Memory B cell (primary cell): ENCODE measurements at places on chromosomes 7 and 10.

GRCh38 chr10:45470098-45471012 is 96.3 kb downstream of the ALOX5 start:
- DNase-seq, result peak; percentile 37

GRCh38 chr10:101939008-101939648 is 95.5 kb upstream of the KCNIP2 start:
- DNase-seq, result no peak

DNA sequence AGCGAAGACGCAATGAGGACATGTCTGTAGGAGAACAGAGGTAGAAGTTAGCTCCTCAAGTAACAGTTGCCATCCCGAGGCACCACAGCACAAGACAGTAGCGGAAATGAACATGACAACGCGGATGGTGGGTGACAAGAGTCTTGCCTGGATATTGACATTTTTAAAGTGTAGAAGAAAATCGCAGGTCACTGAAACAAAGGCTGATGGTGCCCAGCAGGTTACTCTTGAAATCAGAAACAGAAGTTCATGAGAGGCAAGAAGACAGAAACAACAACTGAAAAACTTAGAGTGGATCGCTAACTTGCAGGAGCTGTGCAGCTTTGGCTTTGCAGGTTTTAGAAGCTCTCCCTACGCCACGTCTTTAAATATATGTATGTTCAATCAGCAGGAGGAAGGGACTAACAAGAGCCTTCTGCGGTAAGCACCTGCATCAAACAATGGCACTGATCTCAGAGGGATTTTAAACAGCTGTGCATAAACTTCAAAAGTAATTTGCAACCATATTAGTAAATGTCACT is 1.8 kb downstream of the PRKCQ start:
- DNase-seq, result no peak

DNA sequence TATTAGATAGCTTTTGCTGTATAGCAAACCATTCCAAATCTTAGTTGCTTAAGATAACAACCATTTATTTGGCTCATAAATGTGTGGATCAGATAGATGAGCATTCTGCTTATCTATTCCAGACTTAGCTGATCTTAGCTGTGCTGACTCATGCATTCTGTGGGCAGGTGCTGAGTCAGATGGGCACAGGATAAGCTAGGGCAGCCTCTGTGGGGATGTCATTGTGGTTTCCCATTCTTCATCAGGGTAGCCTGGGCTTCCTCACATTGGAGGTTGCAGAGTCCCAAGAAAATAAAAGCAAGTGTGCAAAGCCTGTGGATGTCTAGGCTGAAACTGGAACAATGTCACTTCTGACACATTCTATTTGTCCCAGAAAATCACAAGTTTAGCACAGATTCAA is 917.0 kb downstream of the TYW1 start:
- DNase-seq, result no peak

- no peak for DNase-seq
Observed at GRCh38 chr10:43855667-43856210, 207.1 kb upstream of the ZNF32 start.

- no peak for DNase-seq
Observed at GRCh38 chr7:142669074-142669654, 80.1 kb upstream of the PRSS1 start.

- DNase-seq, result no peak
Observed at GRCh38 chr10:132856869-132857524, 71.0 kb upstream of the NKX6-2 start.

DNA sequence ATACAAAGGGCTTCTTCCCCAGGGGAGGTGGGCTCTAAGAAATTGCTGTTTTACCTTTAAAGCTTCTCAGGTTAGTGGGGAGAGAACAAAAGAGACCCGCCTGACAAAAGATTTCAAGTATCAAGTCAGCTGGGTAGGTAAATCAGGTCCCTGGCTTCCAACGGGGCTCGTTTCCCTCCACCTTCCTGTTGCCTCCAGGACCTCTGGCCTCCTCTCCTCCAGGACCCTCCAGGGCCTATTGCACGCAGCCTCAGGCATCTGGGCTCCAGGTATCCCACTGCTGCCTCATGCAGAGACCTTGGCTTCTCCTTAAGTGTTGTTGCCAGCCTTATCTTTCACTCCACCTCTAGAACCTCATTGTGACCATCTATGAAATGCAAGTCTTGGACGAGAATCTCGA is 2.9 kb downstream of the BNIP3 start:
- no peak for DNase-seq

DNA sequence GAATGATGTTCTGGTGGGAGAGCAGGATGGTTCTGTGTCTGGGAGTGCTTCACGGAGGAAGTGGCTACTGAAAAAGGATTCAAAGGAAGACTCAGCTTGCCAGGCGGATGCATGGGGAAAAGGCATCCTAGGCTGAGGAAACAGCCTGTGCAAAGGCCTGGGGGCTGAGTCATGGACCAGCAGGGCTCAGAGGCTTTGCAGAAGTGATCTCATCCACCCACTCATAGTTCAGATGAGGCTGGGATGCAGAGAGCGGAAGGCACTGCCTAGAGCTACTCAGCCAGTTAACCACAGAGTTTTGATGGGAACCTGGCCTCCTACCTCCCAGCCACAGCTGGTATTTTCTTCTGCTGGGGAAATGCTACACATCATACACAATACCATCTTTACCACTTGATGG is 15.8 kb upstream of the ADAMTS14 start:
- no peak for DNase-seq

DNA sequence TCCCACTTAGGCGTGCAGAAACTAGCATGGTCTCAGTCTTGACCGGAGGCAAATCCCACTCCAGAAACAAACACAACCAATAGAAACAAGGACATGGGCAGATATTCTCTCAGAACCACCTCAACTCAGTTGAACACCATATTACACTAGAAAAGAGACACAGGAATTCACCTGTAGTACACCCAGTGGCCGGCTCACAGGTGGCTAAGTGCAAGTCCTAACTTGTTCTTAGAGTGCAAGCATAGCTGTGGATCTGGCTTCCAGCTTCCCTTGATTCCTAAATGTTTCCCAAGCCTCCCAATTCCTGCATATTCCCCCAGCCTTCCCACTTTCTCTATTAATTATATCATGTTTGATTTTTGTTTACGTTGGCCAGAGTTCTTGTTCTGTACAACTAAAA is 164.4 kb downstream of the TPK1 start:
- DNase-seq, result no peak

GRCh38 chr10:127720142-127720541 is 16.8 kb upstream of the FOXI2 start:
- no peak for DNase-seq

GRCh38 chr10:520402-520787 is 169.1 kb downstream of the DIP2C start:
- DNase-seq, result no peak

- no peak for DNase-seq
Observed at GRCh38 chr7:134627775-134628153, 18.9 kb upstream of the BPGM start.

DNA sequence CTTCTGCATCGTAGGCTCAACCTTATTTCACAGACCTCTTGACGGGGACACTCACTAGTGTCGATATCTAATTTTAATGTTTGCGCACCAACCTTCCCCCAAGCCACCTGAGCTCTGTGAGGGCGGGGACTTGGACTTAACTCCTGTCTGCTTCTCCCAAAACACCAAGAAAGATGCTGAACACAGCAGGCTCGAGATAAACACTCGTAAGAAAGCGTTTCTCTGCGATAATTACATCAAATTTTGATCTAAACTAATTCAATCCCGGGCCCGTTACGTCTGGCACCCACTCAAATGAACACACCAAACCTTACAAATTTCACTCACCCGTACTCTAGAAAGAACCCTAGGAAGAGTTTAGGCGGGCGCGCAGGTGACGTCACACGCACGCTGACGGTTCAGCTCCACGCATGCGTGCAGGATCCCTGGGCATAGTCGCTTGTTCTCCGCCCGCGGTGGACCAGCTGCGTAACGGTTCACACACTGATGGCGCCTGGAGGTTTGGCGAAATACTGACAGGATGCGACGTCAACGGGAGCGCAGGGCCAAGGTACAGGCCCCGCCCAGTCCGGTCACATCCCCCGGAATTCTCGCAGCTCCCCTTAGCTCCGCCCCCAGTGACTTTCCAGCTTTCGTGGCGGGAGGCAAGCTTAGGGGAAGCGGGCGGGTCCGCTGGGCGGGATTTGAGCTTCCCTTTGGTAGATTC is at the start of gene POT1:
POT1 (minus strand) TSS at position 359 of the 706 bp plus-strand sequence. CDS start 32,652 bp downstream, outside the sequence.
- peak; percentile 92 for DNase-seq

DNA sequence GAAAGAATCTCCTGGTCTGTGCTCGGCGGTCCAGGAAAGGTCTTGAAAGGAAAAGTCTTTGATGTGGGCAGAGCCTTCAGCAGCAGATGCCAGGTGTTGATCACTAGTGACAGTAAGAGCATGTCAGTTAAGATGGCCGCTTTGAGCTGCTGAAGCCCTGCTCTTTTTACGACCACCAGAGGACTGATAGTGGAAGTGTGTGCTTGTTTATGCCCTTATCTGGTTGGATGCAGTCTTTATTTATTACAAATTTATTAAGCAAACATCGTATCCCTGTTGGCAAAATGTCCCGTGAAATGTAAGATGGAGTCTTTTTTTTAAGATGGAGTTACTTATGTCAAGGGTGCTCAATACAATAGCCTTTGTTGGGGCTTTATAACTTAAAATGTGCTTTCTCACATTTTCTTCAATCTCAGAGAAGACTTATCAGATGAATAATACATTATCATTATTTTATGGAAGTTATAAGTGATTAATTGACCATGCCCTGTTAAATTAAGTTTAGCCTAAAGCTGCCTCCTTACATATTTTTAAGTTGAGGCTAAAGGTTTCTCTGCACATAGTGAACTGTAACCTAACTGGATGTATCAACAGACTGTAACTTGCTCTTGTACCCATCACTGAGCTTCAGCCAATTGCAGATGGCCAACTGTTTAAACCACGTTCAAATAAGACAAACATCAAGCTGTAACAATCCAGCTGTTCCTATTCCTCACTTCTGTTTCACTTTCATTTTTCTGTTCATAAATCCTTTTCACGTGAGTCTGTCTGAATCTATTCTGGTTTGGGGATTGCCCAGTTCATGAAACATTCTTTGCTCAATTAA is 97.4 kb upstream of the PIK3CG start:
- DNase-seq, result no peak

GRCh38 chr10:31581741-31582323 is 262.8 kb downstream of the ZEB1 start:
- no peak for DNase-seq

GRCh38 chr10:97279121-97279815 is 13.2 kb downstream of the ARHGAP19 start:
- no peak for DNase-seq

GRCh38 chr7:151307536-151307935 is 34.1 kb upstream of the NUB1 start:
- no peak for DNase-seq

DNA sequence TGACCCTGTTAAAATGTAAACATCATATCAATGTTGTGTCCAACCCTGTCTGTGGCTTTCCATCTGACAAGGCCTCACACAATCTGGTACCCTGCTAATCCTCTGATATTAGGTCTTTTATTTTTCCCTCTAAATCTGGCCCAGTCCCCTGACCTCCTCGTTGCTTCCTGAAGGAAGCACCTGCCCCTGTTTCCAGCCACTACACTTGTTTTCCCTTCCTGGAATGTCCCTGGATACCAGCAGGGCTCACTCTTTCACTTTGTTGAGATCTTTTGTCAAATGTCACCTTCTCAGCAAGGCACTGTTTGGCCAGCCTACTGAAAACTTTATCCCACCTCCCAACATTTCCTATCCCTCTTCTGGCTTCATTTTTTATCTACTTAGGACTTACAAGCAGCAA is 2.1 kb downstream of the SAMD9L start:
- no peak for DNase-seq

DNA sequence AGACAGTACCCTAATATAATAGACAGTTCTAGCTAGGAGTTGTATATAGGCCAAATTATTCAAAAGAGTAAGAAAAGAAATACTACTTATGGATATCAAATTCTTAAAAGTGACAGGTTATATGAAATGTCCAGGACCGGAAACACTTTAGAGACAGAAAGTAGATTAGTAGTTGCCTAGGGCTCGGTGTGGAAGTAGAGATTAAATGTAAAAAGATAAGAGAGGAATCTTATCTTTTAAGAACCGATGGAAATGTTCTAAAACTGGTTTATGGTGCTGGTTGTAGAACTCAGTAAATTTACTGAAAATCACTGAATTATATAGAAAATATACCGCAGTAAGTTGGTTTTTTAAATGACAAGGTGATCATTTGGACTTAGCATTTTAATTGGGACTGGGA is 147.5 kb upstream of the ASAH2 start:
- DNase-seq, result no peak

DNA sequence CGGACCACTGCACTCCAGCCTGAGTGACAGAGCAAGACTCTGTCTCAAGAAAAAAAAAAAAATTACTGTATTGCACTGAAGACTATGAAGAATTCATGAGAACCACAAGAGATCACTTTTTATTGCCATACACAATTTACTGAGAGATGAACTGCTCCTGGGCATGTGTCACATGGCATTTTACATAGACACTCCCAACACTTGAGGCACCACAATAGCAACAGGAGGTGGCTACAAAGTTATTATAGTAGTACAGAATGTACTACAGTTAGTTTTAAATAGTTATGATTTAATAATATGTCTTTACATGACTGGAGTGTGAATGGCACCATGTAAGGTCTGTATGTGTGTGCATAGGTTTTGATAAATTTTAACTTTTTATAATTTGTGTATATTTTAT is 70.6 kb downstream of the KMT2E start:
- DNase-seq, result no peak

GRCh38 chr7:158595068-158595467 is 7.4 kb upstream of the PTPRN2 start:
- no peak for DNase-seq

DNA sequence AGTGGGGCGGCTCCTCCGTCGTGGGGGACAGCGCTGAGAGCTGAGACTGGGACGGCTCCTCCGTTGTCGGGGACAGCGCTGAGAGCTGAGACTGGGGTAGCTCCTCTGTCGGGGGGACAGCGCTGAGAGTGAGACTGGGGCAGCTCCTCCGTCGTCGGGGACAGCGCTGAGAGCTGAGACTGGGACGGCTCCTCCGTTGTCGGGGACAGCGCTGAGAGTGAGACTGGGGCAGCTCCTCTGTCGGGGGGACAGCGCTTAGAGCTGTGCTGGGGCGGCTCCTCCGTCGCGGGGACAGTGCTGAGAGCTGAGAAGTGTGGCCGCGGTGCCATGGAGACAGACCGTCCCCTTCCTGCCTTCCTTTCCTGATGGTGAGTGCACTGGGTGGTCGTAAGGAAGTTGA is 136.4 kb downstream of the DYNC2I1 start:
- DNase-seq, result no peak

GRCh38 chr7:91355695-91356435 is 91.6 kb downstream of the FZD1 start:
- DNase-seq, result no peak

DNA sequence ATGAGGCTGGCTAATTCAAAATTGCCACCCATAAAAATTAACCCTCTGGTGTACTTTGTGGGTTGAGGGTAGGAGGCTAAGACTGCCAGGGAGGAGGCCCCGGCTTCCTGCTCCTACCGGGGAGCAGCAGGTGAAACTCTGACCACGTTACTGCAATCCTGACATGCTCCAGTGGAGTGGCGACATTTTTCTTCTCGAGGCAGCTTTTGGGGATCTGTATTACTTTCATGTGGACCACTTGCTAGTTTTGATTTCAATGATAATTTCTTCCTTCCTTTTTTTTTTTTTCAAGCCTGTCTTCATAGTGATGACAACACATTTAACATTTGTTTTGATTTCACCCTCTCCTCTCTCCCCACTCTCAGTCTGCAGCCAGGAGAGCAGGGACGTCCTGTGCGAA is 14.6 kb downstream of the GATA3 start:
- DNase-seq, result no peak
